ENCODE measurements at places on chromosomes 1 and 21. TPM values are rescaled to one million over a fixed set of nuclear protein-coding genes. Genes with fewer than 3 reads are reported as not detected.

Gene NHLH2
- not detected for total RNA-seq

Gene LCE3D
- total RNA-seq, result not detected

Gene TCHHL1
- not detected for total RNA-seq

Gene FAM151A
- total RNA-seq, result not detected

Gene GBP4
- total RNA-seq, result not detected

Gene OR2G3
- not detected for total RNA-seq

Gene TMEM125
- not detected for total RNA-seq

Gene EFCAB7
- 5.5 TPM for total RNA-seq

Gene TMEM240
- total RNA-seq, result 10.3 TPM

Gene TAF1A
- 3.5 TPM for total RNA-seq

Gene FMN2
- 0.39 TPM for total RNA-seq

Gene ZNF683
- total RNA-seq, result not detected

Gene EPHB2
- 22.4 TPM for total RNA-seq

Gene ENO1
- 2,475 TPM for total RNA-seq

Gene RGS8
- total RNA-seq, result not detected

Gene FNDC7
- not detected for total RNA-seq

Gene OR2T33
- total RNA-seq, result not detected

Gene KRTAP21-2
- not detected for total RNA-seq

Gene OR2T29
- not detected for total RNA-seq

Gene PGLYRP3
- total RNA-seq, result not detected

Gene CDA
- 1.9 TPM for total RNA-seq

Gene SPRR1A
- total RNA-seq, result not detected
